ENCODE measurements at places on chromosomes 6 and 20.

- DNase-seq: no peak
Measured at GRCh38 chr6:46893648-46894047, 28.1 kb downstream of the ADGRF5 start.

GRCh38 chr6:41850861-41851260 is 44.3 kb downstream of the USP49 start:
- DNase-seq: no peak

- no peak for DNase-seq
Measured at GRCh38 chr6:133918208-133918930, 29.5 kb downstream of the TCF21 start.

DNA sequence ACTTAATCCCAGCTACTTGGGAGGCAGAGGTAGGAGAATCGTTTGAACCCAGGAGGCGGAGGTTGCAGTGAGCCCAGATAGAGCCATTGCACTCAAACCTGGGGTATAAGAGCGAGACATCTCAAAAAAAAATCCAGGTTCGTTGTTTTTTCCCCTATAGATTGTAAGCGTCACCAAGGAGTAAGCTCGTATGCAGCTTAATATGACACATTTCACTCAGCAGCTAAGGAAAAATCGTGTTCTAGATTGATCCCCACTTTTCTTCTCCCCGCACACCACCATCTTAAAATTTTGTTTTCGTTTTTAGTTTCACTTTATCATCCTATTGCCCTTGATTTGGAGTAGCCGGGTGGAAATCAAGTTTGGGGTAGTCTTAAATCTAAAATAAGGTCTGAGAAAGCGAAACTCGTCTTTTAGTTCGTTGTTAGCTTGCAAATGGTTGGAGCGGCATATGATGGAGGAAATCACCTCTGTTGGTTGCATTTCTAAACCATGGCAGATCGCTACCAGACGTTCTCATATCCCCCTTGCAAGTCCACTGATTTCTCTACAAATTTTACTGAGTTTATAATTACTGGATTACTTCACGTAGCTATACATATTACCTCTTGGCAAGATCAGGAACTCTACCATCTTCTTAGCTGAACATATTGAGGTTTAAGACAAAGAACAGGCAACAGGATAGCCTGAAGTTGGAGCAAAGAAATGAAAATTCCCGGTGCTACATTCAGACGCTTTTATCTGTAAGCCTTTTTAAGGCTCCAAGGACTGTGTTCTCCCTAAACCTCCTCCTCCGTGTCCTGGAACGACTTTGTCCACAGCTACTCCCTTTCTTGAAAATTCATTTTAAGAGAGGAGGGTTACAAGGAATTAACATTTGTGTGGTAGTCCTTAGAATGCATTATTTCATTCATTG is 91.1 kb upstream of the BTN3A2 start:
- DNase-seq: no peak

DNA sequence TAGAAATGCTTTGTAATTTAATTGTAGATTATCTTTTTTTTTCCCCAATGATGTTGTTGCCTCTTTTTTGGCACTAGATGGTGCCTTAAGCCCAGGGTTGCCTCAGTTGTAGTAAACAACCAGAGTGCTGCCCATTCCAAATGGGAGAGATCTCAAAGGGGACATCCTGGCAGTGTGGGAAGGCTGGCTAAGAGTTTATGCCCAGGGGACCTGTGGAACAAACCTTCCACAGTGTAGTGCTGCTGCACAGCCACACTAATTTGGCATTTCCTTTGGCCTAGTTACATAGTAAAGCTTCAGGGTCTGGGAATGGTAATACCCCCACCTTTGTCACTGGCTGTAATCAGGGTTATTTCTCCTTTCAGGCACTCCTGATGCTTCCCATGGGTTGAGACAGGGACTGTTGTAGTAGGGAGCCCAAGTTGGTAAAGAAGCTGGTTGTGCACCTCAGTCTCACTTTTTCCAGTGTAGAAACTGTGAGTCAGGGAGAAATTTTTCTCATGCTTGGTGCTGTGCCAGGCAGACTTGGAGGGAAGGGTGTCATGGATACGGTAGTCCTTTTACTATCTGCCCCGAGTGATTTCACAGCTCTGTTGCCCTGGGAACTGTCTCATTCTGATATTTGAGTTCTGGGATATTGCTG is 177.8 kb upstream of the ECI2 start:
- no peak for DNase-seq

DNA sequence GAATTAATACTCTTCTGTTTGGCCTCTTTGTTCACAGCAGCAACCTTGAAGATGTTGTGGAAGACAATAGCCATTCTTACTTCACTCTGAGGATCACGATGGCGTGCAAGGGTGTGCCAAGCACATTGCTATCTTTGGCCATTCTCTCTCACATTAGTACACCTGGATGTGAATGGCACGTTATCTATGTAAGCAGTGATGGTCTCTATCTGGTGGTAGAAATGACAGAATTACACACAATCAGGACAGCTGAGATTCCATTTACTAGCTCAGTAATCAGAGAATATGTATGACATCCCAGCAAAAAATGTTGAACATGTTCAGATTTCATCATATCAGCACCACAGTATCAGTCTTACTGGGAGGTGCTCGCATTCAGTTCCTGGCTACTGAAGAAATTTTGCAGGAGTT is 116.2 kb downstream of the LCA5 start:
- no peak for DNase-seq

- DNase-seq: no peak
Measured at GRCh38 chr20:37280403-37280802, 9.1 kb upstream of the MANBAL start.

DNA sequence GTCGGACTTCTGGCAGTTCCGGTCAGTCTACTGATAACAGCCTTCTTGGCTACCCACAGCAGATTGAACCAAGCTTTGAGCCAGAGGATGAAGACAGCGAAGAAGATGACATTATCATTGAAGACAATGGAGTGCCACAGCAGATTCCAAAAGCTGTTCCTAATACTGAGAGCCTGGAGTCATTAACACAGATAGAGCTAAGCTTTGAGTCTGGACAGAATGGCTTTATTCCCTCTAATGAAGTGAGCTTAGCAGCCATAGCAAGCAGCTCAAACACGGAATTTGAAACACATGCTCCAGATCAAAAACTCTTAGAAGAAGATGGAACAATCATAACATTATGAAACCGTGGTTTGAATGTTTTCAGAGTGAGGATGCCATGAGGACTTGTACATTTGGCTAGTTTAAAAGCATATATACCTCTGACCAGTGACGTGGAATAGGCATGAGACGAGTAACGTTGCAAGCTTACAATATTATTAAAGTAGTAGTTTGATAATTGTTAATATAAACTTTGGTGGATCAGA is 18.8 kb downstream of the PARD6B start:
- no peak for DNase-seq

- no peak for DNase-seq
Measured at GRCh38 chr6:137904822-137905617, 38.0 kb downstream of the TNFAIP3 start.

DNA sequence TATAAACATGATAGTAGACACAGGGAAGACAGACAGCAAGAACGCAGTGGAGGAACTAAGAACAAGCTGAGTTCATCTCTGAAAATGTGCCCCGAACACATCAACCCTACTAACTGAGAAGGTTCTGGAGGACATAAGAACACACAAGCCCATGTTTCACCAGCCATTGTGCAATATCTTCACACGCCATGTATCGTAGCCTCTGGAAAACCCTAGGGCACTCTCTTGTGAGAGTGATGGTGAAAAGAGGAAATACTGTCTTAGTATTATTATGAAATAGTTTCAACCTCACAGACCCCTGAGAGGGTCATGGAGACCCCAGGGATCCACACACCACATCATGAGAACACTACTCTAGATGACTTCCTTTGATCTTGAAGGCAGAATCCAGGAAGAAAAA is 26.1 kb upstream of the FOXF2 start:
- DNase-seq: no peak

GRCh38 chr20:48784273-48784641 is 43.5 kb downstream of the PREX1 start:
- DNase-seq: no peak

GRCh38 chr20:59785669-59785959 is 147.8 kb downstream of the SYCP2 start:
- DNase-seq: no peak

DNA sequence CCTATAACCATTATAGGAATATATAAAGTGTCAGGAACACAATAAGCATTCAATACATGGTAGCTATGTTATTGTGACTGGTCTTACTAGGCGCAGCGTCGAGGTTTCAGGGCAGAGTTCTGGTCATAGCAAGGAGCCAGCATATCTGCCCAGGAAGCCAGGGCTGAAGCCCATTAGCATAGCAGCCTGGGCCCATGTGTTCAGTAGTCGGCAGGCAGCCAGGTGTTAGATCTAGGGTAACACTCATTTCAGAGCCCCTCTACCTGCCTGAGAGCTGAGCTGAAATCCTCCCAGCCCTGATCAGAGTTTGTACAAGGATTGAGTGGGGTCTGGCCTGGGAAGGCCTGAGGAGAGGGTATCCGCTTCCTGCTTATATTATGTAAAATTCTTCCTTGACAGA is 32.1 kb downstream of the C20orf173 start:
- DNase-seq: no peak

Data from spinal cord (tissue), 10 donors.